ENCODE measurements at places on chromosomes 4 and X.

DNA sequence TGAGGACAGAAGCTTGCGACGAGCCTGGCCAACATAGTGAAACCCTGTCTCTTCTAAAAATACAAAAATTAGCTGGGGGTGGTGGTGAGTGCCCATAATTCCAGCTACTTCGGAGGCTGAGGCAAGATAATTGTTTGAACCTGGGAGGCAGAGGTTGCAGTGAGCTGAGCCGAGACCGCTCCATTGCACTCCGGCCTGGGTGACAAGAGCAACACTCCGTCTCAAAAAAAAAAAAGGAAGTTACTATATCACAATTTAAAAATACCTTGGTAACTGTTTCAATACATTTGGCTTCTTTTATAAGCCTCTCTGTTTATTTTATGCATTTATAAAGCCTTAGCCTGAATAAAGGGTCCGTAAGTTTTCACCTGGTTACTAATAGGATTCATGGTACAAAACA, 46.6 kb upstream of the CHRNA9 start:
- no peak for DNase-seq

- DNase-seq: no peak
These were observed 275.8 kb downstream of the PTTG2 start for GRCh38 chr4:38236003-38236402.

GRCh38 chrX:12956704-12957534, 18.0 kb upstream of the TMSB4X start:
- DNase-seq: peak; percentile 48

DNA sequence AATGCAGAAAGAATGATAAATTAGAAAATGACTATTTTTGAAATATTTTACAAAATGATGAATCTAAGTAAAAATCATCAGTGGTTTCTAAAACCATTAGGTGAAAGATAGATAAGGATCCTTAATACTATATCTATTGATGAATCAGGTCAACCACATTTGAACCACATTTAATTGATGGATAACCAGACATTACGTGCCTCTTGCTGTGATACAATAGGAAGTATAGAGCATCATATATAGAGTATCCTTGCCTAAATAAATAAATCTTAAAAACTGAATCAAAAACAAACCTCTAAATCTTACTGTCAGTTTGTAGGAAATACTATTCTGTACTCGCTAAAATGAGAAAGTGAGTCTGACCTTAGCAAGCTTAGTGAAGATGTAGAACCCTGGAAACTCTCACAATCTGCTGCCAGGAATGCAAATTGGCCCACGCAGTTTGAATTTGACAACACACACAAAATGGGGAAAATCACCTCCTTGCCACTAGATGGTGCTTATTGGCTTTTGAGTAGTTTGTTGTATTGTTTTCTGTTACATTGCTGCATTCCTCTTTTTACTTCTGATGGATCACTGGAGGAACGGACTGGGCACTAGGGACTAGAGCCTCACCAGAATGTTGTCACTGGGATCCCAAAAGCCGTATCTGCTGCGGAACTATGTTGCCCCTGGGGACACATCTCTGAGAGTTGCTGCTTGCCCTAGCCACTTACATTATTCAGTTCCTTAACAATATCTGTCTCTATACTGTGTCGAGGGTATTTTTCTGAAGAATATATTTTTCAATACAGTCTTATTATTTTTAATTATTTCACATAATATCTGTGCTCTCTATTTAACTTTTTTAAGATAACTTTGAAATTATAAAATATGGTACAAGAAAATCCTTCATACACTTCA, 25.4 kb upstream of the SLAIN2 start:
- DNase-seq: no peak

- DNase-seq: no peak
These were observed 259.8 kb downstream of the ARHGAP10 start for GRCh38 chr4:147991543-147992283.

GRCh38 chr4:113499696-113500095, 261.8 kb downstream of the CAMK2D start:
- DNase-seq: no peak

DNA sequence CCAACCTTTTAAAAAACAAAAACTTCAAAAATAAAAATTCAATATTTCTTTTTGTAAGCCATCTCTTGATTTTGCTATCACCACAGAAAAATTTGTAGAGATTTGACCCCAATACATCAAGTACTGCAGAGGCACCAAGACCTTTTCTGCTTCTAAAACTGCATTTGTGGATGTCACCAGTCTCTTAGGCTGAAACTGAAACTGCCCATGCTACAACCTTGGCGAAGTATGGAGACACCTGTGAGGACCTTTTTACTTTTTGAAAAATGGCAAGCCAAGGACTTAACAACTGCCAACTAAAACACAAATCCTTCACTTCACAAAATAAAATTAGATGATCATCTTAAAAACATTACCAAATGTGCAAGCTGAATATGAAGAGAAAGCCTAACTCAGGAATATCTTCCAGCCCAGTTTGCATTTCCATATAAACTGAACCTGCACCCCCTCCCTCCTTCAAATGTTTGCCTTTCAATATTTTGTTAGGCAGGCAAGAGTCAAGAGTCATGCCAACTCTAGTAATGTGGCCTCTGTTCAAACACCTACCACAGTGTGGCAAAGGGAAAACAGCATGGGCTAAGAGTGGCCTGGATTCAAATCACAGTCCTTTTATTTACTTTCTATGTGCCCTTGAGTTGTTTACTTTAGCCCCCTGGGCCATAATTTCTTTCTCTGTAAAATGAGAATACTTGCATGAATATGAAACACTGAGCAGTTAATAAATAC, 389.4 kb downstream of the OPHN1 start:
- DNase-seq: no peak

DNA sequence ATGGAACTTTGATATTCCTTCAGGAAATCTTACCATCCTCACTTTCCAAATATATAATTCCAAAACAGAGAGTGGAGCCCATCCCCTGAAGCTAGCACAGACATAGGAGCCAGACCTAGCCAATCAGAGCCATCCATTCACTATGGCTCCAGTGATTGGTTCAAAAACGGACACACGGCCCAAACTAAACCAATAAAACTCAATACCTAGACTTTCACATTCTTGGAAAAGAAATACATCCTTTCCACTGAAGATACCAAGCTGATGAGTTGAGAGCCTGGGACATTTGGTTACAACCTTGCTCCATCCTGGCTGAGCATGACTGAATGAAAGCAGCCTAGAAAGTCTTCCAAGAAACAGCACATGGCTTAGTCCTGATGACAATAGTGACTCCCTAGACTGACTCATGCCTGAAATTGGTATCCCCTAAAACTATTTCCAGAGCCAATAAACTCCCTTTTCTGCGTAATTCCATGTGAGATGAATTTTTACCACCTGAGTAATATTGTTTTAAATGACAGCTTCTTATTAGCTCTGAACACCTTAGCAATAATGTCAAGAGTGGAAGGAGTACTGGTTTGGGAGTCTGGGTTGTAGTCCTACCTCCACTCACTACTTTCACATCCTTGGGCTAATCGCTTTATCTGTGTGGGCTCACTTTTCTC, 189.6 kb upstream of the LNX1 start:
- DNase-seq: no peak

GRCh38 chr4:86107112-86107511, 252.7 kb downstream of the MAPK10 start:
- DNase-seq: no peak

DNA sequence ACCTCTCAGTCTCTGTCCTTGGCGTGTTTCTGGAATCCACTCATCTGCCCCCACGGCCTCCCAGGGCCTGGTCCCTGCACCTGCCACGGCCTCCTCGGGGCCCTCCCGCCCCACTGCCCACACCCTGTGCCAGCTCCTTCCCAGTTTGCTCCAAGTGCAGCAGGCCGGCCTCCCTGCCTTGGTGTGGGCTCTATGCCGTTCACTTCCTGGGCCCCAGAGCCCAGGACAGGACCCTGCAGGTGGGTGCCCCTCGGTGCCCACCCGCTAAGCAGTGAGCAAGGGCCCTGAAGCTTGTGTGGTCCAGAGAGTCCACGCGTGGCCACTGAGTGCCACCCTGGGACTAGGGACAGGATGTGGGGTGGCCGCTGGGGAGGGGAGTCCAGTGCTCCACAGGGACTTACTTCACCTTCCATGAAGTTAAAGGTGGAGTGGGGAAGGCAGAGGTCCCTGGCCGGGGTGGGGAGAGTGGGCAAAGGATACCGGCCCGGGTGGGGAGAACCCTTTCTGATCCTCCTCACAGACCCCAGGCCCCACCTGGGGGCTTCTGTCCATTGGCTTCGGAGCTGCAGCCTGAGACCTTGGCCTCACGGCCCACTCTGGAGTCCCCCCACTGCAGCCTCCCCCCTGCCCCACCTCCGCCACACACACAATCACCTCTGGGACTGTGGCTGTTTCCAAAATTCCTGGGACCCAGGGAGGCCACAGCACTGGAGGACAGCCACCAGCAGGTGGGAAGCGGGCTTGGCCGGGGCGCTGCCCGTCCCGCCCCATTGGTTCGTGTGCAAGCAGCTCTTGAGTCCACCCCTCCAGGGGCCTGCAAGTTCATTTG, 60.0 kb upstream of the NKX1-1 start:
- DNase-seq: no peak
